RCC 7860 (cell line): ENCODE measurements at places on chromosomes 7 and 10.

DNA sequence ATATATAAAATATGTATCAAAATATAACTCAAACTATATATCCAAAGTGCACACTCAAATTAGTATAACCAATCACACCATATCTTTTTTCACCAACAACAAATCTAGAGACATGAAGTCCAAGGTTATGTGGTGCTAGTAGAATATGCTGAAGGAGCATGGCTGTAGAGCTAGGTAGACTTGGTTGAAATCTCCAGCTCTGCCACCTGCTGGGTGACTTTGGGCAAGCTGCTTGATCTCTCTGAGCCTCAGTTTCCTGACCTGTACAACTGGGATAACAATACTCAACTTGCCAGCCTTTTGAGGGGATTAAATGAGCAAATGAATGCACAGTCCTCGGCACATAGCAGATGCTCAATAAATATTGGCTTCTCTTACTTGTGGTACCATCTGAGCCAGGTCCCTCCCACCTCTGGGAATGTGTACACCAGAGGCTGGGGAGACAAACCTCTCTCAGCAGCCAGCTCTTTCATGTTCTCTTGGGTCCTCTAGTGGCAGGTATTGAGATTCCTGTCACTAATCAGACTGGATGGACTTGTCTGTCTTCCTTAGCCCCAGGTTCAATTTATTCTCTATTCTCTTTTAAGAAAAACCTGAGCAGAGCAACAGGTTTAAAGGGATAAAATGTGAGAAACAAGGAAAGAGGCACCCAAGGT, 94.3 kb upstream of the PDE1C start:
- DNase-seq: peak; percentile 70

GRCh38 chr10:62076891-62077290, 175.4 kb downstream of the ARID5B start:
- peak; percentile 94 for DNase-seq

DNA sequence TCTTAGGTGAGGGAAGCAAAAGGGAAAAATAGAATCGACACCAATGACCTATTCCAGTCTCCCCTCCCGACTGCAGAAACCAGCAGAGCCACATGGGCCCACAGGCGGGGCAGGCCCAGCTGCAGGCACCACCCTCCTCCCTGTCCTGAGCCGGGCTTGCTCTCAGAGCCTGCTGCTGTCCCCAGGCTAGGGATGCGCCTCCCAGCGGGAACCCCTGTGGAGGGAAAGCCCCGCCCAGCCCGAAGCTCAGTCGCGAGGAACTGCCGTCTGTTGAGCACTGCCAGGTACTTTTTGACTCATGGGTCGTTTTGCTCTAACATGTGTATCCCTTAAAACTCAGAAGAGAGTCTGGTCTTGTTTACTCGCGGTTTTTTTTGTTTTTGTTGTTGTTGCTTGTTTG, 124.5 kb upstream of the RET start:
- DNase-seq: no peak

DNA sequence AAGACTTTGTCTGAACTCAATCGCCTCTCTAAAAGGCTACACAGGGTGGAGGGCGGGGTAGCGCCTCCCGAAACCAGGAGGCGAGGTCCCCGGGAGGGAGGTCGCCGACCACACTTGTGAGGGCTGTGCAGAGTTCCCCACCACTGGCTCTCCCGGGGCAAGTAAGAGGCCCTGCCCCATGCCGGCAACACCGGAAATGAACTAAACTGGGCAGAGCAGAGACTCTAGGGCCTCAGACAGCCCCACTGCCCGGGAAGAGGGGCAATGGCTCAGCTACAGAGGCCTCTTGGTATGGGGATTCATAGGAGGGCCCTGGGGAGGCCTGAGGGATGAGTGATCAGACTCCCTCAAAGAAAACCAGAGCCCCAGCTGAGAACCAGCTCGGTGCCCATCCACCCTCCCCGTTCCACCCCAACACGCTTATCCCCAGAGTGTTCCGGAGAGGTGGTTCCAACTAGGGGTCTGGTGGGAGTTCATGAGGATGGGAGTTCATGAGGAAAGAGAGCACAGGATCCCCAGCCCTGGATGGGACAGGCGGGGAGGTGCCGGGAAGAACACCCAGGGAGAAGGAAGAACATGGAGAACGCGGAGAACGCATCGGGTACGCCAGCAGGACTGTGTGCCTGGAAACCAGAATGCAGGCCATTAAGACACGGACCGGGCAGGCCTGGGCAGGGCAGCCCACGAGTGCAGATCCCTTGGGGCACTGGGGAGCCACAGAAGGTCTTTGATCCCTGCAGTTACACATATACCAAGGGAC, 89.4 kb upstream of the MYL10 start:
- peak; percentile 84 for DNase-seq

DNA sequence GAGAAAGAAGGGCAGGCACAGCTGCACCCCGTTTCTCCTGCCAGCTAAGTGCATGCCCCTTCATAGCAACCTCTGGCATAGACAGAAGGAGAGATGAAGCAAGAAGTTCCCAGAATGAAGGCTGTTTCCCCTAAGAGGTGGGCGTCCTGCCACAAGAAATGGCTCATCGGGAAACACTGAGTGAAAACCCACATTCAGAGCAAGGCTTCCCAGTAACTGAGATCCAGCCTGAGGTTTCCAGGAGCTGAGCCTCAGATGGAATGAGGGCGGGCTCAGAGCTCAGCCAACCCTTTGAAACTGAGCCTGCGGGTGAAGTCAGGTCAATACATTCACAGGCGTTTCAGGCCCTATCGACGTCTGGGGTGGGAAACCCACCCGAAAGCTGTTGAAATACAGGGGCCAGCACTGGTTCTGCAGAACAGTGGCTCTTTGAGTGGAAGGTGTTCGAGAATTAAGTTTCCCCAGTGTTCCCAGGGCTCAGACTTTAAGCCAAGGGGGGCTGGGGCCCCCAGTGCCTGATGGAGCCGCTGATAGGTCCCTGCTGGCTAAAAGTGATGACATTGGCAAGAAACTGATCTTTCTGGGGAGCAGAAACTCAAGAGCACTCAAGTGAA, 510.2 kb downstream of the RPS24 start:
- no peak for DNase-seq

- no peak for DNase-seq
These were observed 916 bp downstream of the VWA2 start for GRCh38 chr10:114239994-114240345.

- no peak for DNase-seq
These were observed 160.3 kb upstream of the NRP1 start for GRCh38 chr10:33494694-33495265.

DNA sequence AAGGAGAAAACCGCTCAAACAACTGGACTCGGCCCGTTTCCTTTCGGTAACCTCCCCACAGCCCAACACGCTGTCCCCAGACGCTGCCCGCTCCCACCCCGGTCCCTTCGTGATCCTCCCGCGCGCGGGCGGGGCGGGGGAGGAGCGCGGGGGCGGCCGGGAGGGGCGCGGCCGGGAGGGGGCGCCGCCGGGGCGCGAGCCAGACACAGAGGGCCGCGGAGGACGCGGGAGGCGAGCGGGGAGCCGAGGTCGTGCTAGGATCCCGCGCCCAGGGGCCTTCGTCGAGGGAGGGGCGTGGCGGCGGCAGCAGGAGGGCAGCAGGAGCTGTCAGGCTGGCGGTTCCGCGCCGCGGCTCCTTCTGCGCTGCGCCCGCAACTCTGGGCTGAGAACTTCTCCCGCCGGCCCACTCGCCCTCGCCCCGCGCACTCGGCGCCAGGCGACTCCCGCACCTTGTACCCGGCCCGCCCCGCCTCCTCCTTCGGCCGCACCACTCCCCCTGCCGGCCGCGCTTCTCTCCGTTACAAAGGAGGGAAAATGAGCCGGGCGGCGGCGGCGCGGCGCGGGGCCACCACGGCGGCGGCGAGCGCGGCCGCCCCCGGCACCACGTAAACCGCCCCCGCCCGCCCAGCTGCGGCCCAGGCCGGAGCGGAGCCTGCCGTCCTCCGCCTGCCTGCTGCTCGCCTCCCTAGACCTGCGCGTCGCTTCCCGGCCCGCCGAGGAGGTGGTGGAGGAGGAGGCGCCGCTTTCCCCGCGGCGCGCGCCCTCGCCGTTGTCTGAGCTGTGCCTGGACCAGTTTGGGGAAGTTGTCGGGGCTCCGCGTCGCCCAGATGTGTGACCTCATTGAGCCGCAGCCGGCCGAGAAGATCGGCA, at the start of gene CDK14:
CDK14 (plus strand) TSS at position 521 of the 870 bp plus-strand sequence; CDS start at position 828, 307 bp downstream.
- DNase-seq: peak; percentile 52

DNA sequence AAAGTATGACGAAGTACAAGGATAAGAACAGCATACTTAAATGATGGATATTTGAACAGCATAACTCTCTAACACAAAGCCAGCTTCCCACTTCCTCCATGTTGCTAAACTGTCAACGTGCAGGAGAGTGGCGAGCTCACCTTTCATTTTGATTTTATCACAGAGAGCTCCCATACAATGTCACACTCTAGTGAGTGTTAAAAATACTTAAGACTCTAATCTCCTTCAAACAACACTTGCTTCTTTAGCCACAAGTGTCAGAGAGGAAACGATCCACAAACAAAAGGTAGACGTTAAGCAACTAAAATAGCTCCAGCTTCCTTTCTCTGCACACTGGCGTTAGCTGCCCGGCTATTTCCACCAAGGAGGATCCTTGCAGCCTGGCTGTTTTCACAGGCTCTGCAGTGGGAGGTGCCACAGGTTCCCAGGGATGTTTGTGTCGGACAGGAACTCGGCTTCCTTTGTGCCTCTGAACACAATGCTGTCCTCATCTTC, 194.6 kb downstream of the COBL start:
- no peak for DNase-seq

DNA sequence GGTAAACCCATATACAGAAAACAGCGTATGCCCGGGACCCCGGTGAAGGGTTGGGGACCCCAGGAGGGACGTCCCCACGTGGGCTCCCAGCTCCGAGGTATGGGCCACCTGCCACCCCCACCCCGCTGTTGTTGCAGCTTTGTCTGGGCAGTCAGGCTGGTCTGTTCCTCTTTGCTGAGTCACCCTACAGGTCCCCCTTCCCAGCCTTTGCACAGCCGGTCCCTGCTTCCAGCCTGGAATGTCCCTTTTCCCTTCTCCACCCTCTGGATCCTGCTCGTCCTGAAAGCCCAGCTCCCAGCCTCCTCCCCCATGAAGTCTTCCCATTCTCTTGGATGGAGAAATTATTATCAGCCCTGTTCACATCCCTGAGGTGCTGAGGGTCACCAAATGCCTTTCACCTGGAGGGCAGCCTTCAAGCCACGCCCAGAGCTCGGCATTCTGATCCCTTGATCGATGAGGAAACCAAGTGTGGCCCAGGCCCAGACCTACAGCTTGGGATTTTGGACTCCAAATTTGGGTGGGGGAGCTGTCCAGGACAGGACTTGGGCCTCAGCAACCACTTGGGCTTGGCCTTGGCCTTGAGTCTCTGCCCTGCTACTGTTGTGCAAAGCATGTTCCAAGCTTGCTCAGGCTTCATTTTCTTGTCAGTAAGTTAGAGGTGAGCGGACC, 2.6 kb downstream of the CLDN4 start:
- DNase-seq: peak; percentile 58

GRCh38 chr7:2272031-2272430, 30.0 kb downstream of the NUDT1 start:
- DNase-seq: no peak

DNA sequence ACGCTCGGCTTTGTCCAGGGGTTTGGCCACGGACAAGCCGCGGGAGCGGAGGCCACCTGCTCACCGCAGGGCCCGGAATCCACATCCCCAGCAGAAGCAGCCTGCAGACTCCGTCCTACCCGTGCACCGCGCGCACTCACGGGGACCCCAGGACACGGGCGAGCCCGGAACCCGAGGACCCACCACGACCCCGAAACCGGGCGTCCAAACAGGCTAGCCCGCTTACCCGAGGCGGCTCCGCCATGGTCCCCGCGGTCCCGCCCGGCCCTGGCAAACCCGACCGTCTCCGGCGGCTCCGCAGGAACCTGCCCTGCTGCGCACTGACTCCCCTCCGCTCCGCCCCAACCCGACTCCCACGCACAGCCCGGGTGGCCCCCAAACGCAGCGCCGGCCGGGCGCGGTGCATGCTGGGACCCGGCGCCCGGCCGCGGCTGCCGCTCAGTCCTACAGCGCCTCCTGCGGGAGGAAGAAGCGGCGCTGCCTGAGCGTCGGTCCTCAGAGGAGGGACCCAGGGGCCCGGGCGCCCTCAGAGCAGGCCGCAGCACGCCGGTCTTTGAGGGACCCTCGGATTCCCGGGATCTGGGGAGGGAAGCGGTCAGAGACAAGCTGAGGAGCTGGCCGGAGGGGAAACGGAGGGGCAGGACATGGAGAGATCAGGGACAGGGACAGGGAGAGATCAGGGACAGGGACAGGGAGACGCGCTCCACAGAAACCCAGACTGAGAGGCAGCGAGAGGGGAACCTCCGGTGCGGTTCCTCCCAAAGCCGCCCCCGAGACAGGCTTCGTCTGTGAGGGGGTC, at the start of gene ZNF786:
ZNF786 (minus strand) TSS at position 322 of the 799 bp plus-strand sequence; CDS start at position 244, 78 bp downstream.
- DNase-seq: peak; percentile 78

DNA sequence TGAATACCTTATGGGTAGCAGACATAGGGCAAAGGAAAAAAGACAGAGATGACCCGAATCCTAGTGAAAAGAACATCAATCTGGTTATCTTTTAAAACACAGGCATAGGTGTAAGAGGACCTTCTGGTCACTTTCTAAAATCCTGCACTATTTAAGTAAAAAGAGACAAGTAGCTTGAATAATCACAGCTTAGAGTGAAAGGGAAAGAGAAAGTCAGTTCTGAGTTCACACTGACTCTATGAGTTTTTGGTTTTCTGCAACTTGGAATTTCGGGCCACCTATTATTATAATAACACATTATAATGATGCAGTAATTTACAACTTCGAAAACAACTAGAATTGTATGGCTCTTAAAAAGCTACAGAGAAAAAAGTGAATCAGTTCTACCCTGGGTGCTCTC, 247.8 kb downstream of the DOCK4 start:
- no peak for DNase-seq

GRCh38 chr7:146791344-146792285, 675.0 kb downstream of the CNTNAP2 start:
- DNase-seq: no peak

- peak; percentile 30 for DNase-seq
These were observed 55.5 kb upstream of the LHFPL3 start for GRCh38 chr7:104272767-104273384.

DNA sequence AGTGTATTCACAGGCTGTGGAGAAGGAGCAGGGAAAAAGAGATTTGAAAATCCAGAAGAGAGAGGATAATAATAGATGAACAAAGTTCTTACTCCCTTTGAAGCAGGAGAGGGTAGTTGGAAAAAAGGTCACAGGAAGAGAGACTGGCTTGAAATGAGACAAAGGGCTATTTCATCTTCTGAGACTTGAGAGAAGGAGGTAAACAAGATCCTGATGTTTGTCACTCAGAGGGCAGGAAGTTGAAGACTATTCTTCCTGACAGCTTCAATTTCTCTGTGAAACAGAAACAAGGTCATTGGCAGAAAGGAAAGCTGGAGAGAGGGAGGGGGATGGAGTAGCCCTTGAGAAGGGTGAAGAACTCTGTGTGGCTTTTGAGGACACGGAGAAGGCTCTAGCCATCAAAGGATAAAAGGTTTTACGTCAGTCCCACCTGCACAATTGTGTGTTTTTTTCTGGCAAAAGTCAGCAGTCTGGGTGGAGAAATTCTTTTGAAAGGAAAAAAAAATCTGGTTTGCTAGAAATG, 216.1 kb upstream of the STEAP4 start:
- no peak for DNase-seq

- no peak for DNase-seq
These were observed 33.6 kb upstream of the VSIR start for GRCh38 chr10:71806704-71807556.

GRCh38 chr7:6443372-6443941, 4.3 kb downstream of the DAGLB start:
- DNase-seq: peak; percentile 98

- DNase-seq: peak; percentile 82
These were observed 4.7 kb upstream of the LMBR1 start for GRCh38 chr7:156897673-156898072.
